ENCODE measurements at places on chromosomes 1 and 21.

GRCh38 chr1:247407180-247407616, 8.8 kb upstream of the NLRP3 start:
- DNase-seq: no peak

DNA sequence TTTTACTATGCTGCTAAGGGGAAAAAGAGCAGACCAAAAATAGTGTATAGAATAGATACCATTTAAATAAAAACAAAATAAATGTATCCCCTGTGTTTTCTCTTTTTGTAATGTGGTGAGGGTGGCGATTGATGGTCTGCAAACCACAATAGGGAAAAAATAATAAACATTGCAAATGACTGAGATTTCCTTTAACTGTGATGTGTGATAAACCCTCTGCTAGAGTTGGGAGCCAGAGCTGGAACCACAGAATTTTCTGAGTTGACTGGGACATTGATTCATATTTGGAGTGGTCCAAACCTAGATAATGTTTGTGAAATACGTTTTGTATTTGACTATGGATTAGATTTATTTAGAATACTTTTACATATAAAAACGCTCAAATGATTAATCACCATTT, 70.6 kb upstream of the PTGFR start:
- no peak for DNase-seq

- no peak for DNase-seq
Measured at GRCh38 chr21:33816174-33816573, 99.4 kb downstream of the ATP5PO start.

DNA sequence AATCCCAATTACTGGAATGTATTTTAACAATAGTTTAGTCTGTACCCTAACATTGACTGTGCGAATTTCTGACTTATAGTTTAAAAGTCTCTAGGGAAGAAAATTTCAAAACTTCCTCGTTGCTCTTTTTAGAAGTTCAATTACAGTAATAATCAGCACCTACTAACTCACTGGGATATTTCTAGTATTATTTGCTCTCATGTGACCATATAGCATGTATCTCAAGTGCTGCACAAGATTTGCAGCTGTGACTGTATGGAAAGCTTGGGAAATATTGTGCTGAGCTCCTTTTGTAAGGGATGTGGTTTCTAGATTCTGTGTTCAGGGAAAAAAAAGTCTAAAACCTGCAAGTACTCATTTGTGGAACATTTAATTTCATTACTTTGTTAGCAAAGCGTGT, 153.1 kb downstream of the ST6GALNAC3 start:
- no peak for DNase-seq

- no peak for DNase-seq
Measured at GRCh38 chr1:36098650-36099365, 10.1 kb downstream of the ADPRS start.

DNA sequence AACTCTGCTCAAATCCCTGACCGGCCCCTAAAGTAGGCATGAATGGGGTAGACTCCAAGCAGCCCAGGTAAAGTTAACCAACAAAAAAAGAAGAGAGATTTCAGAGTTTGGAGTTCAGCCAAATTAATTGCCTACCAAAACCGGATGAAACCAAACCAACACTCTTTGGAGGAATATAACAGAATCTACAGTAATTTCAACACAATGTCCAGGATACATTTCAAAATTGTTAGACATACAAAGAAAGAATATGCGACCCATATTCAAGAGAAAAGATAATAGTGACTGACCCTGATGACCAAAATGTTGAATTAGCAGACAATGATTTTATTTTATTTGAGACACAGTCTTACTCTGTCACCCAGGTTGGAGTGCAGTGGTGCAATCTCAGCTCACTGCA, 12.6 kb downstream of the IL22RA1 start:
- DNase-seq: no peak

GRCh38 chr1:36081926-36082485, 1.9 kb upstream of the TEKT2 start:
- DNase-seq: no peak

GRCh38 chr1:76939817-76940216, 72.5 kb downstream of the ST6GALNAC5 start:
- DNase-seq: no peak

- no peak for DNase-seq
Measured at GRCh38 chr1:26696654-26697430, 1.0 kb downstream of the ARID1A start.

- no peak for DNase-seq
Measured at GRCh38 chr1:213997772-213998107, 10.0 kb downstream of the PROX1 start.

All from fibroblast of pulmonary artery (primary cell).